Fibroblast of pulmonary artery (primary cell): ENCODE measurements at places on chromosomes 13 and 19.
A peak's percentile ranks its signal among the peaks of the same experiment; 100 is the strongest.

DNA sequence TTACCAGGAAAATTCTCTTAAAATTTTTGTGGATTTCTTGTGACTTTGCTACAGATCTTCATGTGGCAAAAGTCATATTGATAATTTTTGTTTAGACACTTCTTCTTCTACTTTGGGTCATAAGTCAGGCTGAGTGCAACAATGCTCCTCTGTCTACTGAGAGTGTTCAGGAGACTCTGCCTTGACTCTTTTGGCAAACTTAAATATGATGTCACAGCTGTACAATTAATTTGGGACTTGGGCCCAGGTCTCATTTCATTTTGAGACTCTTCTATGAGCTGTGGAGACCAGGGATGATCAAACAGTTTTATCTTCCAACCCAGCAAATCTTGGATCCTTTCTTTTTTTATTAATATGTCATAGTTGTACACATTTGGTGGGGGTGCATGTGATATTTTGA, 19.7 kb upstream of the IPO5 start:
- DNase-seq, result no peak

DNA sequence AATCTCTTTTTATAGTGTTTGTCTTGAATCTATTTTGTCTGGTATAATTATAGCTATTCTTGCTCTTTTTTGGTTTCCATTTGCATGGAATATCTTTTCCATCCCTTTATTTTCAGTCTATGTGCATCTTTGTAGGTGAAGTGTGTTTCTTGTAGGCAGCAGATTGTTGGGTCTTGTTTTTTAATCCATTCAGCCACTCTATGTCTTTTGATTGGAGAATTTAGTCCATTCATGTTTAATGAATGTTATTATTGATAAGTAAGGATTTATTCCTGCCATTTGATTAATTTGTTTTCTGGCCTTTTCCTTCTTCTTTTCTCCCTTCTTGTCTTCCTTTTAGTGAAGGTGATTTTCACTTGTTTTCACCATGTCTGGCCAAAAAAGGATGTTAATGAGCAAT, 11.7 kb upstream of the ZDHHC20 start:
- no peak for DNase-seq

- no peak for DNase-seq
Observed at GRCh38 chr19:2334986-2335846, 6.7 kb downstream of the SPPL2B start.

DNA sequence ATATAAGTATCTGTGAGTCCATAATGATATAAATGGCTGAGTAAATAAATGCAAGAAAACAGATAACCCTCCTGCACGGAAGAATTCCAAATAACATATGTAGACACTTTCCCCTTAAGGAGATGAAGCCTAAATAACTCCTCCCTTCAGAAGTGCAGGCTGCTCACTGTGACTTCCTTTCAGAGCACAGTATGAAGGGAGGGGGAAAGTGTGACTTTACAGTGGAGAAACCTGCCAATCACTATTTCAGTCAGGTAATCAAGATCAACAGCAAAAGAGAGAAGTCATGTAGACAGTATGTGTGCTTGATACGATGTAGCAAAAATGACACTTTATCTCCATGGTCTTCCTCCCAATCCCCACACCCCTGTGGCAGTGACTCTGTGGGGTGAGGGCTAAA, 7.1 kb downstream of the GGACT start:
- no peak for DNase-seq

DNA sequence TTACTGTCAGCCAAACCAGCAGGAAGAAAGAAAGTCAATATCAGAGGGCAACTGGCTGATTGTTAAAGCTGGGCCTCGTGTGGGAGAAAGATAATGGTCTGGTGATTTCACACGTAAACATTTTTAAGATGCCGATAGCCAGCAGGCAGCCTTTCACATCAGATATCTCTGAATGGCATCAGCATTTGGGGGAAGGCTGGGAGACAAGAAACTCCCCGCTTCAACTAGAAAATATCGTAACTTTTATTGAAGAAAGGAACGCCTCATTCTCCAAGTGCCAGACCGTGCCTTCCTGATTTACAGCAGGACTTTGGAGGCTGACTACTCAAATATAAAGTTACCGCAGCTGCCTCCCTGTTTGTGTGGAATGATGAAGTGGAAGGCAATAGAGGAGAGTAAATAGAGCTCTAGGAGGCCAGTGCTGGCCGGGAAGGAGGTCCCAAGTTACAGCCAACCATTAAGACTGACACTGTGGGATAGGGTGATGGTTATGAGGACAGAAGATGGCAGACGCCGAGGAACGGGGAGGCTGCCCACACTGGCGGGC, 284.3 kb upstream of the MAB21L1 start:
- DNase-seq, result no peak

DNA sequence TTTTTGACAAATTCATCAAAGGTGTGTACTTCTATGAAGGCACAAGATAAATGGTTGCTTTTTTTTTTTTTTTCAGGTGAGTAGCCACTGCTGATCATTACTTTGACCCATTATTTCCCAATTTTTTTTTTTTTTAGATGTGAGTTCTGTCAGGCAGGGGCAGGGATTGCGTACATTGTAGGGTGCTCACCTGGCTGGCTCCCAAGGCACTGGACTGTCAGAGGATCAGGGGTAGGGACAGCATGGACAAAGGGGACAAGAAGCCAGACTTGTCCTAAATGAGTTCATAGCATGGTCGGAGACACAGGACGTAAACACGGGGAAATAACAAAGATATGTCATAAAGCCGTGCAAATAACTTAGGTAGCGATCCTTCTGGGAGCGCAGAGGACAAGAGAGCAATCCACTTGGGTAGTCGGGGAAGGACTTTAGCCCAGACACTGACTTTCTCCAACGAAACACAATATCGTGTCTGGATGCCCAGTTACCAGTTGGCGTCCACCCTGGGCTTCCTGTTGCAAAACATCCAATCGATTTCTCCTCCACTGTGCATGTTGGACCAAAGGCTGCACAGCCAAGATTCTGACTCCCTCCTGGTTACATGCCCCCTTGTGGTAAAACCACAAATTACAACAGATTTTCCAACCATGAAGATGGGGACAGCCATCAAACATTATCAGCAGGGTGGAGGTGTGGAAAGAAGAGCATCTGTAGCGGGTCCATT, 27.5 kb upstream of the KATNAL1 start:
- peak; percentile 39 for DNase-seq

DNA sequence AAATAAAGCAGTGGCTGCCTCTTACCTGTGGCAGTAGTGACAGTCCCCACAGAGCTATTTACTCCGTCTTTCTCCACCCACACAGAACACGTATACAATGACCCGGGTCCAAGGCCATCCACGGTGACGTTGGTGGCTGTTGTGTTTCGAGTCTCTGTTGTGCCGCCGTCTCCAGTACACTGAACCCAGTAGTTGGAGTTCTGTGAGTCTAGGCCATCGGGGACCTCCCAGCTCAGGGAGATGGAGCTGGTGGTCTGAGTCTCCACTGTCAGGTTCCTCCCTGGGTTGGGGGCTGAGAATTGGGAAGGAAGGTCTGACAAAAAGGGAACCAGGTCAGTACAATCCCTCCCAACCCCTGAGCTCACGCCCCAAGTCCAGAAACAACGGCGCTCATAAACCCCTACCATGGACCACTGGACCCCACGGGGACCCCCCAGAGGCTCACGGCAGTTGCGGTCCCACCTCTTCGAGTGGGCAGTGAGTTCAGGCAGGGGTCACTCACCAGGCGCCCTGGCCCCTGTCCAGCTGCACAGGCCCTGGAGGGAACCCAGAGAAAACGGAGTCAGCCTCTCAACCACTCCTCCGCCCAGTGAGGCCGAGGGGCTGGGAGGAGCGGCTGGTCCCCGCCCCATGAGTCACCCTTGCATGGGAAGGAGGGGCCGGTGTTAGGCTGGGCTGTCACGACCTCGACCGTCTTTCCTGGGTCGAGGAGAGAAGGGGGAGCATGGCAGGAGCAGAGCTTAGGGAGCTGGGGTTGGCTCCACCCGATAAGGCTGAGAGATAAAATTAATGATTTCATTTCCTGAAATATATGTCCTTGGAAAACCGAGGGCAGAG, 2.4 kb downstream of the PTPRH start:
- peak; percentile 91 for DNase-seq

- no peak for DNase-seq
Observed at GRCh38 chr19:13979244-13979615, 26.9 kb downstream of the RFX1 start.

- DNase-seq, result no peak
Observed at GRCh38 chr19:47581605-47582319, 8.8 kb upstream of the ZNF541 start.

- peak; percentile 47 for DNase-seq
Observed at GRCh38 chr19:8631425-8631819, 989 bp downstream of the NFILZ start.

GRCh38 chr19:35468637-35469036, 20.6 kb downstream of the FFAR2 start:
- DNase-seq, result peak; percentile 46

DNA sequence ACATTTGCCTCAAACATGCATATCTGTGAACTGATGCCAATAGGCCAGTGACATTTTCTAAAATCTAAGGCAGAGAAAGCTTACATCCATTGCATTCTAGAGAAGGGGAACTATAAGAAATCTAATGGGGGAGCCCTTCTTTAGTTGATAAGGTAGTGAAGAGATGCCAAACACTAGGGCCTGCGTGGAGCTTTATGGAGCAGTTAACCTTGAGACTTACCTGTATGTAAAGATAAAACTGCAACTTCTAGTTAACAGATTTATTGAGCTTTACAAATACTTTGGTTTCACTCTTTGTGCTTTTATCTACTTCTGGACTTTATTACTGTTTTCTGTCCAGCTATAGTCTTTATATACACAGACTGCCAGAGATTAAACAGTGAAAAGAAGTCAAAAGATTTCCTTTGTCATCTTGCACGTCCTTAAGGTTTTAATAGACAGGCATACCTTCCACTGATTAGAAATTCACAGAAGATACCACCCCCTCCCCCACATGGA, 457.6 kb downstream of the KLF12 start:
- no peak for DNase-seq

DNA sequence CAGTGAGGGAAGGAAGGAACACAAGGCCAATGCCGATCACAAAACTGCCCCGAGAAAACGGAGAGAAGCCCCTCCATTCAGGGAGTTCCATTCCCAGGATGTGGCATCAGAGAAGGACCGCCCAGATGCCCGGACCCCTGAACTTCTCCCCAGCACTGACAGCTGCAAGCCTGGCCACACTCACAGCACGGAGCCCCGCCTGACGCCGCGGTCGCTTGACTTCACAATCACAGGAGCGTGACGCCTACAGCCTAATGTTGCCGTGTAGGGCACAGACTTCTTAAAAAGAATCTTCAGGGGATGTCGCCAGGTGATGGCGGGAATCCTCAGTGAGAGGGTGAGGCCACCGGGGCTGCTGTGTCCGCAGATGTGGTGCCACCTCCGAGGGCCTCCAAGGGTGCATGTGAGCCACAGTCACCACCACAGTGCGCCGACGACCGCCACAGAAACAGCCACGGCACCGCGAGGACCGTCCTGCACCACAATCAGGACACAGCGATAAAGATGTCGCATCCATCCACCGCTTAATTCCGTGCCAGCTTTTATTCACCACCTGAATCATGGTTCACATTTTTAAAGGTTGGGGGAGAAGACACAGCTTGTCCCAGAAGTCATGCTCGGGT, 77.2 kb downstream of the SPACA7 start:
- no peak for DNase-seq

DNA sequence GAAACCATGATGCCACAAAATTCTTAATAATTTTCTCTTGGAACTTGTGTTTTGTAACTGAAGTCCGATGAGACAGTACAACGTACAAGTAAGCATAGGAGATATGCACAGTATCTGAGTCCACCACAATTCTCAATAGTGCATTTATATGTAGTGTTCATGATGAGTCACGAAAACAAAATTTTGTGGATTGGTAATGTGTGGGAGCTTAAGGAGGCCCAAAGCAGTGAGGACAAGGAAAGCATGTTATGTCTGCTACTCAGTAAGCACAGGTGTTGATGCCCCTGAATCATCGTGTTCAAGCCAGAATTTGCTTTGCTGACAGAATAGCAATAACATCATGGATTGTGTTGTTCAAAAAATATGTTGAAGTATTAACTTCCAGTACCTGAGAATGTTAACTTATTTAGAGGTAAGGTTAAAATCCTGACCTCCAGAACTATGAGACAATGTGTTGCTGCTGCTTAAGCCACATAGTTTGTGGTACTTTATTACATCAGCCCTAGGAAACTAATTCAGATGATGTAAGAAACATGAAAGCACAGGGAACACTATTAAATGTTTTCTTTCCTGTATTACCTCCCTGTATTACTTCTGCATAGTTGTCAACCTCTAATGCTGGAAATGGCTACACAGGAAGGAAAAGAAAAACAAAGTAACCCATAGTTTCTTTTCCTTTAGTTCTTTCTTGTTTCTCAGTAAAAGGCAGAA, 201.3 kb downstream of the SLITRK6 start:
- DNase-seq, result peak; percentile 3

DNA sequence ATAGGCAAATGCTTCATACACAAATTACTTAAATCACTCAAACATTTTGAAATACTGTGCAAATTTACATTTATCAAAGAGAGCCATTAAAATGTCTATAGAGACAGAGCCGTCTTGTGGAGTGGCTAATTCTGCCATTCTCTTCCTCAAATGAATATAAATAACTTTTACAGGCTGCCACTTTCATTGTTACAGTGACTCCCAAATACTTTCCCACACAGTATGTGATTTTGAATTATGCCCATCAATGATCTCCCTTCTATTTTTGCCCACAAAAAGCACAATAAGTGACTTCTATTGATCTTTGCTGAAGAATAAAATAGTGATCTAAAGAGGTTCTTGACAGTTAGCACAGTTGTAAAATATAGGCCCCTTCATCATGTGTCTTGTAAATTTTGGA, 1244.9 kb downstream of the PCDH17 start:
- DNase-seq, result no peak

GRCh38 chr19:54600212-54600611, 6.8 kb downstream of the LILRA1 start:
- DNase-seq, result no peak

GRCh38 chr13:90329641-90330040, 1017.8 kb upstream of the MIR17HG start:
- no peak for DNase-seq

- DNase-seq, result no peak
Observed at GRCh38 chr19:41612483-41612882, 14.4 kb downstream of the CEACAM4 start.

DNA sequence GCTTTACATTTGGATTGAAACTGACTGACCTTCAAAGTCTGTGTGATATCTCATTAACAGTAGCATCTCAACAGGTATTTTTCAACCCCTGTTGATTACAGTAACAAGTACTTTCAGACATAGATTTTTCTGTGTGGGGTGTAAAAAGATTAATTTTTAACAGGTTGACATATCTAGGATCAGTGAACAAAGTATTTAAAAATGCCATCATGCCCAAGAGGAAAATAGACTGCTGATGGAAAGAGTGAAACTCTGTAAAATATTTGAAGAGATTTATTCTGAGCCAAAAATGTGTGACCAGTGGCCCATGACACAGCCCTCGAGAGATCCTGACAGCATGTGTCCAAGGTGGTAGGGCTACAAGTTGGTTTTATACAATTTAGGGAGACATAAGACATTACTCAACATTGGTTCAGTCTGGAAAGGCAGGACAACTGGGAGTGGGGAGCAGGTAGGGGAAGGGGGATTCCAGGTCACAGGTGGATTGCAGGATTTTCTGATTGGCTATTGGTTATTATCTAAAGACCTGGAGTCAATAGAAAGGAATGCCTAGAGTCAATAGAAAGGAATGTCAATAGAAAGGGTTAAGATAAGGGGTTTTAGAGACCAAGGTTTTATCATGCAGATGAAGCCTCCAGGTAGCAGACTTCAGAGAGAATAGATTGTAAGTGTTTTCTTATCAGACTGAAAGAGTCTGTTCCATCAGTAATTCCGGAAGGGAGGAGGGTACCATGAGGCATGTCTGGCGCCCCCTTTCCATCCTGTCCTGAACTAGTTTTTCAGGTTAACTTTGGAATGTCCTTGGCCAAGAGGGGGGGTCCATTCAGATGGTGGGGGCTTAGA, 29.1 kb downstream of the TNFRSF19 start:
- no peak for DNase-seq

GRCh38 chr13:39378306-39378705, 224.7 kb downstream of the LHFPL6 start:
- no peak for DNase-seq
